ENCODE measurements at places on chromosomes 13 and 19. TPM values are rescaled to one million over a fixed set of nuclear protein-coding genes. Genes with fewer than 3 reads are reported as not detected.

TEX30 gene
- total RNA-seq, result 58.5 TPM

DNA sequence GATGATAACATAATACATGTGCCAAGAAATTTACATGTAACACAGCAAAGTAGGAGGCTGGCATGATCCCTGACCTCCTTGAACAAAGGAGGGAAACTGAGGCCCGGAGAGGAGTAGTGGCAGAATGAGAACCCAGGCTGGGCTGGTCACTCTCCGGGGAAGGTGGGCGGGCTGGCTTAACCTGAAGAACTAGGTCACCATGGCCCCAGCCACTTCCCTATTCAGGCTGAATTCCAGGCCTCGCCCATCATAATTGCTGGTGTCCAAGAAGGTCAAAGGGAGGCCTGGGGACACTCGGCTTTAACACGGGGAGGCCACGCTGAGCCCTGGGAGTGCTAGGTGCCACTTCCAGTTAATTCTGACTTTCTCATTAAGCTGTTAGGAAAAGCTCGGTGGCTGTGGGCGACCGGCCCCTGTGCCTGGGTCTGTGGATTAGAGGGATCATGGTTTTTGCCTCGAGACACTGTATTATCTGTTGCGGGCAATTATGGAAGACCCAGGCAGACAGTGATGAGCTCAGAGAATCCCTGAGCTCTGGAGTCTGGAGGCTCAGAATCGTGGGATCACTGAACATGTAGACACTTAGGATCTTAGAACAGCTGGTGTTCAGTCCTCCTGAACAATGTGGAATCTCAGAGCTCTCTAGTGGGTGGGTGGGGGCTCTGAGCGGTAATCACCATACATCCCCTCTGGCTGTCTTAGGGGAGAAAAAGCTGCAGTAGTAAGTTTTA is 5.0 kb upstream of the TINCR start:
- H3K4me1 ChIP-seq, result peaks cover under 1% of the 10 kb centered on the region
- H3K27me3 ChIP-seq, result no peaks in the 10 kb centered on the region
- H3K4me3 ChIP-seq, result no peak overlapping the region
- no peak for DNase-seq
- no peak overlapping the region for H3K27ac ChIP-seq

HSD17B14 gene
- total RNA-seq, result 0.37 TPM

GRCh38 chr19:8251025-8251472 is 41.9 kb downstream of the CERS4 start:
- H3K36me3 ChIP-seq, result no peaks in the 10 kb centered on the region
- H3K4me1 ChIP-seq, result no peaks in the 10 kb centered on the region
- H3K4me3 ChIP-seq, result no peak overlapping the region

FUT1 gene
- total RNA-seq, result 0.09 TPM

- H3K4me3 ChIP-seq, result no peak overlapping the region
- no peaks in the 10 kb centered on the region for H3K36me3 ChIP-seq
- no peaks in the 10 kb centered on the region for H3K27me3 ChIP-seq
- H3K27ac ChIP-seq, result no peak overlapping the region
- no peak for DNase-seq
- peaks cover 13% of the 10 kb centered on the region for H3K4me1 ChIP-seq
Measured at GRCh38 chr13:48818495-48819356, 157.0 kb upstream of the FNDC3A start.

- no peaks in the 10 kb centered on the region for H3K4me1 ChIP-seq
- no peak overlapping the region for H3K4me3 ChIP-seq
- H3K36me3 ChIP-seq, result no peaks in the 10 kb centered on the region
- peaks cover 4% of the 10 kb centered on the region for H3K27me3 ChIP-seq
- DNase-seq, result no peak
- H3K27ac ChIP-seq, result no peak overlapping the region
Measured at GRCh38 chr19:31427857-31428256, 78.6 kb upstream of the TSHZ3 start.

NANOS3 gene
- 1.5 TPM for total RNA-seq

DNA sequence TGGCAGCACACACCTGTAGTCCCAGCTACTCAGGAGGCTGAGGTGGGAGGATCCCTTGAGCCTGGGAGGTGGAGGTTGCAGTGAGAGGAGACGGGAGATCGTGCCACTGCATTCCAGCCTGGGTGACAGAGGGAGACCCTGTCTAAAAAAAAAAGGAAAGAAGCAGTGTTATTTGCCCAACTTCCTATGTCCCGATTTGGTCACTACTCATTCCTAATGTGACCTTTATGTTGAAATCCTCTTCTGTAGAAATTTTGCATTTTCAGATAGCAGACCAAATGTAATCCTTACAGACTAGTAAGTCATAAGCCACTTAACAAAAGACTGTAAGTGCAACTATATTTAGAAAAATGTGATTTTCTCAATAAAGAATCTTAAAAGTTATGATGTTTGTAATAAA is 18.2 kb upstream of the STK24 start:
- no peaks in the 10 kb centered on the region for H3K4me1 ChIP-seq
- no peak for DNase-seq
- H3K4me3 ChIP-seq, result no peak overlapping the region
- no peaks in the 10 kb centered on the region for H3K36me3 ChIP-seq

F7 gene
- total RNA-seq, result 0.22 TPM

DNA sequence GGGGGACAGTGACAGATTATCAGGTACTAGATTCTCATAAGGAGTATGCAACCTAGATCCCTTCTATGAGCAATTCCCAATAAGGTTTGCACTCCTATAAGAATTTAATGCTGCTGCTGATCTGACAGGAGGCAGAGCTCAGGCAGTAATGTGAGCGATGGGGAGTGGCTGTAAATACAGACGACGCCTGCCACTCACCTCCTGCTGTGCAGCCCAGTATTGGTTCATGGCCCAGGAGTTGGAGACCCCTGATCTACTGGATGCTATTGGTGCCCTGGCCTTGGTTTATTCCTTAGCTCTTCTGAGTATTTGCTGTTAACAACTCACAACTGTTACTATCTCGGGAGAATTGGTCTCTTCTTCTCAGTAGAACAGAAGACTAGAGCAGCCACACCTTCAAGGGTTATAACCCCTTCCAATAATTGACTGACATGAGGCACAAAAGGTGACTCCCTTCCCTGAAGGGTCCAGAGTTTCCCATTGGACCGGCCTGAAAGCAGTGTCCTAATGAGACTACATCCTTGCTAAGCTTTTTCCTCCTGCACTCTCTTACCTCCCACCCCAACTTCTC is 35.0 kb upstream of the RBM26 start:
- no peak for DNase-seq
- no peaks in the 10 kb centered on the region for H3K4me1 ChIP-seq
- H3K27me3 ChIP-seq, result no peaks in the 10 kb centered on the region
- no peak overlapping the region for H3K27ac ChIP-seq
- H3K36me3 ChIP-seq, result no peaks in the 10 kb centered on the region

- H3K27me3 ChIP-seq, result no peaks in the 10 kb centered on the region
- H3K4me3 ChIP-seq, result no peak overlapping the region
- H3K4me1 ChIP-seq, result no peaks in the 10 kb centered on the region
- DNase-seq, result no peak
- H3K36me3 ChIP-seq, result no peaks in the 10 kb centered on the region
- H3K27ac ChIP-seq, result no peak overlapping the region
Measured at GRCh38 chr13:84481958-84482357, 599.7 kb upstream of the SLITRK1 start.

- H3K27me3 ChIP-seq, result no peaks in the 10 kb centered on the region
- H3K36me3 ChIP-seq, result peaks cover 12% of the 10 kb centered on the region
- H3K27ac ChIP-seq, result no peak overlapping the region
- peaks cover 5% of the 10 kb centered on the region for H3K4me1 ChIP-seq
Measured at GRCh38 chr19:12921047-12921446, 2.0 kb upstream of the SYCE2 start.

DNA sequence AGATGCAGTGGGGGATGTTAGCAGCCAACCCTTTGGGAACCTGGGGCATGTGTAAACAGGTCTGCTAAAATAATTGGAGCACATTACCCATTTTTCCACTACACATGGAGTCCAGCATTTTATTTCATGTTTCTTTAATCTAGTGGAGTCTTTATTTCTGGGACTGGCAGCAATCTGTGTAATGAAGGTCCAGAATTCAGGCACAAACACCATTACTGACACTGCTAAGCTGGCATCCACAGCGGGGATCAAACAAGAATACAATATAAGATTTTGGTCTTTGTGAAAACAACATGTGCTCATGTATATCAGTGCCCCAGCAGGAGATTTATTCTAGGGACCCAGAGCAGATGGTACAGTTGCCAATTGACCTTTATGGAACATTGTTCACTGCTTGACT is 1587.0 kb upstream of the PRR20A start:
- no peaks in the 10 kb centered on the region for H3K4me1 ChIP-seq
- H3K27me3 ChIP-seq, result no peaks in the 10 kb centered on the region
- no peak overlapping the region for H3K4me3 ChIP-seq
- H3K36me3 ChIP-seq, result no peaks in the 10 kb centered on the region

DNA sequence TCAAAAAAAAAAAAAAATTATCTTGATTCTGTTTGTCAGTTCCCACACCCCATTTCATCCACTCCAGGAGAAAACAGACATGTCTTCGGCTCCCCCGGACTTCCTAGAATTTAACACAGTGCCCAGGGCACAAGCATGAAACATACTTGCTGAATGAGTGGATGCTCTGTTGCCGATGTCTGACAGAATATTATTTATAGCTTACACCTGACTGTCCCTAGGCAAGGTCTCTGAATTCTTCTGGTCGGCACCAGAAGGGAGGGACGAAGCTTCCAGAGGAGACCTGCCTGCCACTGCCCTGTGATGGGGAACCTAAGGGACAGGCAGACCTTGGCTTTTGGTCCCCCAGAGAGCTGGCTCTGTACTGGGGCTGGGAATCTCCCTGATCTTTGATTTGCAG is 43.9 kb upstream of the PEG3 start:
- no peaks in the 10 kb centered on the region for H3K4me1 ChIP-seq
- no peak for DNase-seq
- H3K4me3 ChIP-seq, result no peak overlapping the region
- no peaks in the 10 kb centered on the region for H3K36me3 ChIP-seq
- no peak overlapping the region for H3K27ac ChIP-seq

- H3K27ac ChIP-seq, result no peak overlapping the region
- H3K27me3 ChIP-seq, result no peaks in the 10 kb centered on the region
- no peaks in the 10 kb centered on the region for H3K4me1 ChIP-seq
- no peaks in the 10 kb centered on the region for H3K36me3 ChIP-seq
Measured at GRCh38 chr13:47119575-47120235, 222.9 kb upstream of the HTR2A start.

DNA sequence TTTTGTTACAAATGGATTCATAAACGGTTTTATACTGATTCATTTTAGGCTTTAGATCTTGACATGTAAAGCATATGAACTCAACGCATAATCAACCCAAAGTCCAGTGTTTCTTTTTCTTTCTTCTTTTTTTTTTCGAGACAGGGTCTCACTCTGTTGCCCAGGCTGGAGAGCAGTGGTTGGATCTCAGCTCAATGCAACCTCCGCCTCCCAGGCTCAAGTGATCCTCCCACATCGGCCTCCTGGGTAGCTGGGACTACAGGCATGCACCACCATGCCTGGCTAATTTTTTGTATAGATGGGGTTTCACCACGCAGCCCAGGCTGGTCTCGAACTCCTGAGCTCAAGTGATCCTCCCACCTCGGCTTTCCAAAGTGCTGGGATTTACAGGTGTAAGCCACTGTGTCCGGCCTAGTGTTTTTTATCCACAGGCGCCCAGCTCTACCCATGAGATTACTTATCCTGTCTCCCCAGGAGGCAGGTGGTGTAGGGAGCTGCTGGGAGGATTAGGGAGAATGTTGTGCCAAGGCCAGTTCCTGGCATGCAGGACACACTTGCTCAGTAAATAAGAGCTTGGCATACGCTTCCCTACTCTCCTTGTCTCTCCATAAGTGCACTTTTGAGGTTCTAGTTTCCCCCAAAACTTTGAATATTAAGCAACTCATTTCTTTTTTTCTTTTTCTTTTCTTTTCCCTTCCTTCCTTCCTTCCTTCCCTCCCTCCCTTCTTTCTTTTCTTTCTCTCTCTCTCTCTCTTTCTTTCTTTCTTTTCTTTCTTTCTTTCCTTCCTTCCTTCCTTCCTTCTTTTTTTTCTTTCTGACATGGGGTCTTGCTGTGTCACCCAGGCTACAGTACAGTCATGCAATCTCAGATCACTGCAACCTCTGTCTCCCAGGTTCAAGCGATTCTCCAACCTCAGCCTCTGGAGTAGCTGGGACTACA is 4.8 kb upstream of the CEBPA start:
- no peaks in the 10 kb centered on the region for H3K4me1 ChIP-seq
- H3K27ac ChIP-seq, result no peak overlapping the region
- H3K27me3 ChIP-seq, result no peaks in the 10 kb centered on the region
- H3K4me3 ChIP-seq, result no peak overlapping the region
- no peak for DNase-seq

GRCh38 chr13:114282041-114282670 is 755 bp downstream of the UPF3A start:
- peak overlapping the region; percentile 83 for H3K27ac ChIP-seq
- H3K4me3 ChIP-seq, result peak overlapping the region; percentile 79
- peak; percentile 21 for DNase-seq
- peaks cover 52% of the 10 kb centered on the region for H3K4me1 ChIP-seq
- no peaks in the 10 kb centered on the region for H3K27me3 ChIP-seq

NLRP7 gene
- total RNA-seq, result not detected

DNA sequence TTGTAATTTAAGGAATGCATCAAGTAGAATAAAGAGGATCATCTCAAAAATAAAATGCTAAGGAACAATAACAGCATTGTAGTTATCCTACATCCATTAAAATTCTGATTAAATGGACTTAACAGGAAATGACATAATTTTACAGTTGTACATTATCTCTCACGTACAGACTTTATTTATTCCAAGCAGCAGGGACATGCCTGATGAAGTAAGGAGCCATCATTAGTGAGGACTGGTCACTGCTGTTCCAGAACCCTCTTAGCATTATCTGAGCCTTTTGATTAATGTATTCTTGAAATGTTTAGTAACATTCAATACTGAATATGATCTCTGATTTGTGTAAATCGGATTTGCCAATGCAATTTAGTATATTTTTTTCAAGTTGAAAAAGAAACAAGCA is 516.1 kb downstream of the DACH1 start:
- no peaks in the 10 kb centered on the region for H3K36me3 ChIP-seq
- H3K27me3 ChIP-seq, result no peaks in the 10 kb centered on the region
- DNase-seq, result no peak
- no peak overlapping the region for H3K27ac ChIP-seq

GRCh38 chr13:103007427-103007762 is 58.8 kb downstream of the SLC10A2 start:
- no peaks in the 10 kb centered on the region for H3K4me1 ChIP-seq
- no peak overlapping the region for H3K27ac ChIP-seq
- no peak overlapping the region for H3K4me3 ChIP-seq
- no peaks in the 10 kb centered on the region for H3K27me3 ChIP-seq
- H3K36me3 ChIP-seq, result no peaks in the 10 kb centered on the region

GRCh38 chr13:113918981-113919701 is 54.7 kb downstream of the C13orf46 start:
- H3K36me3 ChIP-seq, result no peaks in the 10 kb centered on the region
- no peak overlapping the region for H3K27ac ChIP-seq
- H3K4me3 ChIP-seq, result no peak overlapping the region
- no peak for DNase-seq
- H3K27me3 ChIP-seq, result peaks cover 29% of the 10 kb centered on the region

- no peak for DNase-seq
- H3K4me1 ChIP-seq, result no peaks in the 10 kb centered on the region
- no peaks in the 10 kb centered on the region for H3K27me3 ChIP-seq
- no peak overlapping the region for H3K27ac ChIP-seq
- no peak overlapping the region for H3K4me3 ChIP-seq
Measured at GRCh38 chr13:109389892-109390345, 396.5 kb downstream of the IRS2 start.

- H3K36me3 ChIP-seq, result no peaks in the 10 kb centered on the region
- no peaks in the 10 kb centered on the region for H3K27me3 ChIP-seq
- H3K27ac ChIP-seq, result no peak overlapping the region
- no peak overlapping the region for H3K4me3 ChIP-seq
- no peak for DNase-seq
- no peaks in the 10 kb centered on the region for H3K4me1 ChIP-seq
Measured at GRCh38 chr13:95494082-95494681, 58.3 kb upstream of the CLDN10 start.

GRCh38 chr13:79398915-79399314 is 7.1 kb downstream of the RBM26 start:
- H3K27ac ChIP-seq, result no peak overlapping the region
- H3K4me3 ChIP-seq, result no peak overlapping the region
- peaks cover 61% of the 10 kb centered on the region for H3K4me1 ChIP-seq
- DNase-seq, result no peak
